ENCODE measurements at places on chromosomes 3 and 15. TPM values are rescaled to one million over a fixed set of nuclear protein-coding genes. Genes with fewer than 3 reads are reported as not detected.

- no peak for DNase-seq
These were observed 10.4 kb upstream of the SEMA4B start for GRCh38 chr15:90190606-90191343.

- DNase-seq = peak; percentile 89
These were observed at the start of gene TYRO3 for GRCh38 chr15:41558400-41559238. Gene TYRO3 (plus strand): TSS chr15:41559212. CDS start chr15:41559258, 46 bp downstream.

- DNase-seq = no peak
These were observed 36.4 kb downstream of the LINS1 start for GRCh38 chr15:100565591-100565990.

GRCh38 chr15:40246496-40247280 is 7.8 kb downstream of the PAK6 start:
- no peak for DNase-seq

DNA sequence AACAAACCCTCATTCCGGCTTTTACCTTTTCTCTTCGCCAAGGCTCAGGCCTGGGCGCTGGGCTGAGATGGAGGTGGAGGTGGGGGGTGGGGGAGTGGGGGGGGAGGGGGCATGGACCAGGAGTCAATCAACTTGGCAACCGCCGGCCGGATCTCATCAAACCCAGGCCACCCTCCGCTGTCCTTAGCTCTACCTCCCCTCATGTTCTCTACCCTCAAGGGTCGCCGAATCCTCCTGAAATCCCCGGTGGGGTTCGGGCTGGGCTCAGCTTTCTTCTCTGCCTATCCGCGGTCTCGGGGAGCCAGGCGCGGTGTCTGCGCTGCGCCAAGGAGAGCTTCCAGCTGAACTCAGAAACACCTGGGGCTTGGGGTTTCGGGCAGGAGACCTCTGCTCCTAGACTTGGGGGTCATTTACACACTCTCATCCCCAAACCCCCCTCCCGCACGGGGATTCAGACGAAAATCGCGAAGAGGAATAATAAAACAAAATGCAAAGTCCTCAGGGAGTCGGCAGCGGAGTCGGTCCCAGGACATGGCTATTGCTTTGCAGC is 2.5 kb downstream of the ONECUT1 start:
- no peak for DNase-seq

- DNase-seq = no peak
These were observed 146.9 kb downstream of the CHST2 start for GRCh38 chr3:143266511-143266910.

Gene GABRB3
- total RNA-seq = not detected
